ENCODE measurements at places on chromosomes 4 and X. TPM values are rescaled to one million over a fixed set of nuclear protein-coding genes. Genes with fewer than 3 reads are reported as not detected.

MAGEC1 gene
- total RNA-seq, result not detected

ANKRD50 gene
- 14.3 TPM for total RNA-seq

DNA sequence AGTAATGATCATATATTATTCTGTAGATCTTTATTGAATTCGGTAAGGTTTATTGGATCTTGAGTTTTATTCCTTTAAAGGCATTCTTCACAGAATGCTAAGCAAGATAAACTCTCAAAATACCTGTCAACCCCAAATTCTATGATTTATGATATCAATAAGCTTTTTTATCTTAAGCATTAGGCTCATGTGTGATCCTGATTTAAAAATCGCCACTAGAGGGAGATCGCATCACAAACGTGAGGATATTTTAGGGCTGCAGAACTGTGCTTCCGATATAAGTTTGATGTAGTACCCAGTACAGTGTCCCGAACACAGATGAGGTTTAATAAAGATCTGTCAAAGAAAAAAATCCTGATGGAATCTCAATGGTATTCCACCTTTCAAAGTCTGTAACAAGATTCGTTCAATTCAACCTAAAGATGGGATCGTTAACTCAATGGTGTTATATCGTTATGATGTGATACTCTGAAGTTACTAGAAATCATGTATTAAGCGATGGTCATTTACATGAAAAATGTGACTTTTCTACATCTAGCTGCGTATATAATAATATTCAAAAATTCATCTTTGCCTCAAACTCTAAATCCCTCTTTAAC lies 169.0 kb downstream of the CORIN start:
- no peaks in the 10 kb centered on the region for H3K4me1 ChIP-seq
- peak; percentile 12 for DNase-seq
- no peak overlapping the region for H3K27ac ChIP-seq
- no peaks in the 10 kb centered on the region for H3K36me3 ChIP-seq

EBP gene
- total RNA-seq, result 157 TPM

DNA sequence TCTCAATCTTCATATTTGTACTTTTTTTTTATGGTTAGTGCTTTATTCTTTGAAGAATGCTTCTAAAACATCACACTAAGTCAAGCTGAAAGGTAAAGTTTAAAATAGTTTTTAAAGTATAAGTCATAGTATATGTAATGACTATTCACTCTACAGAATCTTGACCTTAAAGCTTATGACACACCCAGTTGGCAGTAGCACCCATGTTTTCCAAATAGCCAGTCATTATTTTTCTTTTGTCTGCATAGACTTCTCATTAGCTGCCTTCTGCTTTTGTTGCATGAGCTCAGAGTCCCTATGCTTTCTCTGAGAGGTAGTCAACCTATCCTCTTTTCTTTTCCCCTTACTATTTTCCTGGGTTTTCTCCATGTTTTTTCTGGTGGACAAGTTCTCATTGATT lies 231.5 kb downstream of the PCDH18 start:
- no peak overlapping the region for H3K27ac ChIP-seq
- no peaks in the 10 kb centered on the region for H3K27me3 ChIP-seq
- no peak for DNase-seq
- no peaks in the 10 kb centered on the region for H3K4me1 ChIP-seq
- H3K4me3 ChIP-seq, result no peak overlapping the region
- H3K36me3 ChIP-seq, result no peaks in the 10 kb centered on the region

DNA sequence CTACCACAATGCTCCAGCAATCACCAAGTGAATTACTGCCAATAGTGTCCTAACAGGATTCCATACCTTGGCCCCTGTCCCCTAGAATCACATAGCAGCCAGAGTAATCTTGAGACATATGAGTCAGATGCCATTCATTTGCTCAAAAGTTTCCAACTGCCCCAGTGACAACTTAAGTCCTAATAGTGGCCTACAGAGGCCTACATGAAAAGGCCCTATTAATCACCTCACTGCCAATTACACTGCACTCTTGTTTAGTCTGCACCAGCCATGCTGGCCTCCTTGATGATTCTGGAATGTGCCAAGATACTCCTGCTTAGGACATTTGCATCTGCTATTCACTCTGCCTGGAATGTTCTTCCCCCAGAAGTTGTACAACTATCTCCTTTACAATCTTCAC lies 130.7 kb downstream of the NR3C2 start:
- no peak for DNase-seq
- H3K4me3 ChIP-seq, result no peak overlapping the region
- H3K27ac ChIP-seq, result no peak overlapping the region

DNA sequence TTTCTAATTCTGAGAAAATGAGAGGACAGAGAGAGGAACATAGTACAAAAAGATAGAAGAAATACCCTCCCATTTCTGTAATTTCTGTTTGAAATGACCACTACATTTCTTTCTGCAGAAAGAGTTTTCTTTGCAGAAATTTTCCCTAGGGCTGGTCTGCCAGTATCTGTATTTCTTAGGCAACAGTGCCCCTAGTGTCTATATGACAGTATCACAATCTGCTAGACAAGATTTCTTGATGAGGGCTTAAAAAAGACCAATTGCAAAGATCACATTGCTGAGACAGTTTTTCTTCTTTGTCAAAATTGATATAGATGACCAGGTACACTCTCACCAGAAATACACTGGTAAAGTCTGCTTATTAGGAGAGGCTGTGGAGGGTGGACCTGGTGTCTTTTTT lies 81.0 kb upstream of the ZDHHC15 start:
- no peaks in the 10 kb centered on the region for H3K36me3 ChIP-seq
- H3K27ac ChIP-seq, result no peak overlapping the region
- no peak for DNase-seq
- no peaks in the 10 kb centered on the region for H3K4me1 ChIP-seq
